ENCODE measurements at places on chromosomes 3 and 15. TPM values are rescaled to one million over a fixed set of nuclear protein-coding genes. Genes with fewer than 3 reads are reported as not detected.

Gene SLC30A4
- total RNA-seq, result 8.8 TPM

Gene PLA2G4D
- total RNA-seq, result not detected

Gene SKOR1
- total RNA-seq, result 0.05 TPM

Gene FANCD2
- 37.2 TPM for total RNA-seq

Gene TLNRD1
- total RNA-seq, result 20.8 TPM

Gene SEMA3B
- total RNA-seq, result 0.51 TPM

Gene GOLGA8R
- total RNA-seq, result 1.0 TPM

Gene ATP8B4
- total RNA-seq, result 1.7 TPM

Gene CFAP91
- 0.14 TPM for total RNA-seq

Gene SEMA5B
- total RNA-seq, result 0.05 TPM

Gene GPR15
- not detected for total RNA-seq

Gene UROC1
- not detected for total RNA-seq

Gene TERC
- 446 TPM for total RNA-seq

Gene C3orf85
- total RNA-seq, result not detected

Gene AMOTL2
- total RNA-seq, result 130 TPM

Gene ITIH1
- not detected for total RNA-seq

Gene ROBO2
- total RNA-seq, result not detected

Gene SHC4
- total RNA-seq, result 0.17 TPM

Gene FAH
- 5.3 TPM for total RNA-seq

Gene GOLGA8H
- total RNA-seq, result 1.0 TPM

Gene C2CD4A
- total RNA-seq, result 2.7 TPM

Gene PLSCR5
- not detected for total RNA-seq

Measured in dermis blood vessel endothelial cell (primary cell).